HepG2 (cell line): ENCODE measurements at places on chromosomes 6 and 20. TPM values are rescaled to one million over a fixed set of nuclear protein-coding genes. Genes with fewer than 3 reads are reported as not detected.

DNA sequence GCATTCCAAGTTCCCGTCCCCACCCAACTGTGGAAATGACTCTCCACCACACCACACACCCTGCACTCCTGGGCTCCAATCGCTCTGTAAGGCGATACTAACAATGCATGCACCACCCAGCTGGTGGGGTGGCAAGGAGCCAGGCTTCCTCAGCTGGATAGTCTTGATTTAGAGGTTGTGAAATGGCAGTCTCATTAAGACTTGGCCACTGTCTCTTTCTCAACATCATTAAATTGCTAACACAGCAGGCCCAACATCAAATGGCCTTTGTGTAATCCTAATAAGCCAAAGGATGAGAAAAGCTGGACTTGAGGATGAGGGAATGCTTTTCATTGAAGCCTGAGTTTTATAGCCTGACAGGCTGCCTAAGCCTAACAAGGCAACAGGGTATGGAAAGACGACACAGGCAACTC is 223.7 kb downstream of the GMDS start:
- H3K27ac ChIP-seq, result no peak overlapping the region
- no peaks in the 10 kb centered on the region; the same call in 2 of the 3 replicates for H3K36me3 ChIP-seq
- no peaks in the 10 kb centered on the region for H3K27me3 ChIP-seq
- DNase-seq, result no peak
- H3K4me1 ChIP-seq, result no peaks in the 10 kb centered on the region; the same call in 1 of the 2 replicates

DNA sequence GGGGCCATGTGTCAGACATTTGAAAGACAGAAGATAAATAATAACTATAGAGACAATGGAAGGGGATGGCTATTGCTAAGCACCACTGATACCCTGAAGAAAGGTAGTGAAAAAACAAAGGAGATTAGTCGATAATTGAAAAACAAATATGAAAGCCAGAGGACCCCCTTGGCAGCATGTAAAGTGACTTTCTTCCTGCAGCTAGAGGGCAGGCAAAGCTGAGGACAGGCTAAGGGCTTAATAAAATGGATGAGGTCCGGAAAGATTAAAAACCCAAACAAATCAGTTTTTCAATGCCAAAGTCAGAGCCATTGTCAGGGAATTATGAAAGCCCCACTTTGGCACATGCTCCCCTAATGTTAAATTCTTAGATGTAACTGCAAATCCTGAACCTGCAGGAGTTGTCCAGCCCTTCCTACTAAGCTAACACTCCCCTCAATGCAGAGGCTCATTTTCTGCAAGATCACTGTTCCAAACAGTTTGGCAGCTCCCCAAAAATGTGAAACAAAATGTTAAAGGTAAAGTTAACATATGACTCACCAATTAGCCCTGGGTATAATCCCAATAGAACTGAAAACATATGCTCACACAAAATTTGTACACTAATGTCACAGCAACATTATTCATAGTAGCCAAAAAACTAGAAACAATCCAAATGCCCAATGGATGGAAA is 1177.9 kb downstream of the GRIK2 start:
- no peak for DNase-seq
- H3K27ac ChIP-seq, result no peak overlapping the region
- H3K27me3 ChIP-seq, result no peaks in the 10 kb centered on the region
- no peak overlapping the region for H3K4me3 ChIP-seq
- H3K4me1 ChIP-seq, result no peaks in the 10 kb centered on the region

CTCFL gene
- not detected in 2 replicates for total RNA-seq

FABP7 gene
- not detected in 2 replicates for total RNA-seq

- H3K27me3 ChIP-seq, result no peaks in the 10 kb centered on the region
- H3K4me3 ChIP-seq, result no peak overlapping the region
- no peaks in the 10 kb centered on the region for H3K36me3 ChIP-seq
These were observed 613.7 kb upstream of the FLRT3 start for GRCh38 chr20:14951105-14951504.

VSX1 gene
- total RNA-seq, result not detected in 2 replicates

GRCh38 chr20:11047559-11047958 is 373.8 kb upstream of the JAG1 start:
- H3K4me3 ChIP-seq, result no peak overlapping the region
- DNase-seq, result no peak
- H3K4me1 ChIP-seq, result peaks cover 6% of the 10 kb centered on the region; the same call in 1 of the 2 replicates
- no peaks in the 10 kb centered on the region for H3K36me3 ChIP-seq
- no peak overlapping the region for H3K27ac ChIP-seq

TMEM200A gene
- not detected in 2 replicates for total RNA-seq

- no peaks in the 10 kb centered on the region for H3K36me3 ChIP-seq
- H3K27ac ChIP-seq, result no peak overlapping the region
- H3K27me3 ChIP-seq, result peaks cover 4% of the 10 kb centered on the region; the same call in 1 of the 3 replicates
- H3K4me3 ChIP-seq, result no peak overlapping the region
- DNase-seq, result no peak
These were observed 162.0 kb upstream of the RNF217 start for GRCh38 chr6:124800222-124800621.

GRCh38 chr6:124699038-124699437 is 263.2 kb upstream of the RNF217 start:
- H3K36me3 ChIP-seq, result no peaks in the 10 kb centered on the region
- no peak for DNase-seq
- H3K4me3 ChIP-seq, result no peak overlapping the region
- H3K27me3 ChIP-seq, result no peaks in the 10 kb centered on the region

ATP6V1G2 gene
- 0.27 TPM in 1 of 2 replicates, not detected in the other for total RNA-seq

GRCh38 chr6:26214803-26215584 is 127.8 kb downstream of the HFE start:
- DNase-seq, result no peak
- H3K27ac ChIP-seq, result peak overlapping the region; percentile 89
- no peaks in the 10 kb centered on the region for H3K36me3 ChIP-seq
- peak overlapping the region; percentile 54 for H3K4me3 ChIP-seq
- H3K4me1 ChIP-seq, result peaks cover 30% of the 10 kb centered on the region
- H3K27me3 ChIP-seq, result no peaks in the 10 kb centered on the region

SLC17A9 gene
- 33.6 and 110 TPM in 2 replicates for total RNA-seq

GRCh38 chr6:78835817-78836216 is 31.5 kb upstream of the IRAK1BP1 start:
- H3K27me3 ChIP-seq, result no peaks in the 10 kb centered on the region
- DNase-seq, result no peak
- no peaks in the 10 kb centered on the region for H3K36me3 ChIP-seq

KIF25 gene
- not detected in 2 replicates for total RNA-seq

VWA7 gene
- total RNA-seq, result 0.79 and 0.86 TPM in 2 replicates

DNA sequence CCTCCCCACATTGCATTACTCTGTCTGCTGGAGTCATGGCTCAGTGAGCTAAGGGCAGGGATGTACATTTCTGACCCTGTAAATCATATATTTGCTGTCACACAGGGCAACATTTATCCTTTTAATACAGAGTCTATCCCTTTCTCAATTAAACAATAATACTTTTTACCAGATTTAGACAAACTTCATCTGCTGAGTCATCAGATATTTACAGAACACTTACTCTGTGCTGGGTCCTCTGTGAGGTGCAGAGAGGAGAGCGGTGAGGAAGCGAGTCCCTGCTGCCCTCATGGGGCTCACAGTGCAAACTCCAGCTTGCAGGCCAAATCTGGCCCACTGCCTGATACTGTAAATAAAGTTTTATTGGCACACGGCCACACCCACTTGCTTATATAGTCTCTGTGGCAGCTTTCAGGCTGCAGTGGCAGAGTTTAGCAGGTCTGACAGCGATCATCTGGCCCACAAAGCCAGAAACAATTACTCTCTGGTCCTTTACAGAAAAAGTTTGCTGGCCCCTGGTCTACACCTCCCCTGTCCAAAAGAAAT is 144.5 kb downstream of the CDH26 start:
- H3K36me3 ChIP-seq, result no peaks in the 10 kb centered on the region
- DNase-seq, result no peak
- no peak overlapping the region for H3K4me3 ChIP-seq
- H3K4me1 ChIP-seq, result no peaks in the 10 kb centered on the region

SLC29A1 gene
- 23.1 and 43.2 TPM in 2 replicates for total RNA-seq

DACT2 gene
- not detected in 2 replicates for total RNA-seq

GRCh38 chr6:89610149-89610642 is 28.4 kb downstream of the LYRM2 start:
- H3K4me3 ChIP-seq, result no peak overlapping the region
- no peaks in the 10 kb centered on the region for H3K36me3 ChIP-seq
- DNase-seq, result peak; percentile 40
- H3K27me3 ChIP-seq, result no peaks in the 10 kb centered on the region
- no peak overlapping the region for H3K27ac ChIP-seq
- H3K4me1 ChIP-seq, result no peaks in the 10 kb centered on the region
